ENCODE measurements at places on chromosomes 3 and 15.

DNA sequence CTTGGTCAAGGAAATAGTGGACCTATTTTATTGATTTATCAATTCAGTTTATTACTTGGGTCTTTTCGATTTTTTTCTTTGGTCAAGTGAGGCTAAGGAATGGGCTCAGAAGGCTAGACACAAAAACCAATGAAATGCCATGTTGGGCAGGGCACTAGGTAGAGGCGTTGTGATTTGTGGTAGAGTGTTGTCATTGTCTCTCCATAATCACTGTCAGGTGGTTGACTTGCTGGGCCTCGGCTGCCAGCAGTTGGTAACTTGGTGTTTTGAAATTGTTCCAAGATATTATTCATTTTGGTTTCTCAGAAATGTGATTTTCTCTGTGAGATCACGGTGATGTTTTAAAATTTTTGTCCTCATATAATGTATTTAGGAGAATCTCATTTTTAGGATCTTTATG is 173.6 kb downstream of the KLHL25 start:
- DNase-seq, result no peak

DNA sequence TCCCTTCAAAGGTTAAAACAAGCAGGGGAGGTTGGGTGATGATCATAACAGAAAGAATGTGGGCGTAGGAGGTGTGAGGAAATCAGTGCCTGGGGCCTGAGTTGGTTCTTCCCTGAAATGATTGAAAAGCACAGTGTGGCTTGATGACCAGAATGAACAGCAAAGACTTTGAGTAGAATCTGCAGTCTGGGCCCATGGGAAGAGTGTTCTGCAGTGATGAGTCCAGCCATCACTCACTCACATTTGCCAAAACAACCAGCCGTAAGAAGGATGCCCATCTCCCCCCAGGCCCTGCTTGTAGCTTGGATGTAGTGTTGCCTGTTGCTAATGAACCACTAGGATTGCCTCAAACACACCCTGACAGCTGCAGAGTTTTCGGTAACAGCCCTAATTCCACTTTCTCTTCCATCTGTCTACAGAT is 67.9 kb downstream of the VGLL3 start:
- no peak for DNase-seq

- DNase-seq, result no peak
Observed at GRCh38 chr15:61680260-61681037, 379.8 kb downstream of the VPS13C start.

DNA sequence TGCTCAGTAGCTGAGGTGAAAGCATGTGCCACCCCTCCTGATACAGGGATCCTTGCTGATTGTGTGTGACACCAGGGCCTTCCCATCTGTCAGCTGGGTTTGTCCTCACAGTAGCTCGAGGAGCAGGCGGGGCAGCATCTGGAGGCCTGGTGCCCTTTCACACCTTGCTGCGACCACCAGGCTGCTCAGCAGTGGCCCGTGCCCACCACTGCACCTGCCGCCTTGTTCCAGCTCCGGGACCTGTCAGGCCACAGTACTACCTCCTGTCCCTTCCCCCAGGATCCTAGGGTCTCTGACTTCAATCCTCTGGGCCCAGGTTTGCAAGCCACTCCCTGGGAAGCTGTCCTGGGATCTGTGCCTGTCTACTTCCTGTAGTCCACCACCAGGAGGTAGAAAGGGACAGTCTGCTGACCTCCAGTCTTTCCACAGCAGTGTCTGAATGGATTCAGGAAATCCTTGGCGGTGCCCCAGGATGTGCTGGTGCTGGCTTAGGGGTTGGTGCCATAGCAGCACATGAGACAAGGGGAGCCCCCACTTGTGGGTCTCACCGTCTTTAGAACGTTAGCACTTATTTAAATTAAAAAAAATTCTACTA is 27.5 kb downstream of the APBA2 start:
- no peak for DNase-seq

DNA sequence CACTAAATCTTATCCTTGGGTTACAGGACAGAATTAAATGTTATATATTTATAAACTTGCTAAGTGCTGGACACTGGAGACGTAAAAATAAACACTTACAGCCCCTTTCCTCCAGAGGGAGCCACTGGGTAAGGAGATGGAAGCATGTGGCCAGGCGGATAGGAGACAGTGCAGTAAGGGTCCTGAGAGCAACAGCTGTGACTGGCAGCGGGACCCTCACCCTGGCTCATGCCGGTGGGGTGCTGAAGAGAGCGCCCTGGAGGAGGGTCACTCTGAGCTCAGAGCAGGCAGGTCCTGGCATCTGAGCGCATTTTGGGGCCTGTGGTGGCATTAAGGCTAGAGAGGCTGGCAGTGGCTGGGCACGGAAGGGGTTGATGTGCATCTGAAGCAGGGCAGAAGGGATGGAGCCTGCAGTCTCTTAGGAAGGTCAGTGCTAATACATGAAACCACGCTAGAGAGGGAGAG is 16.0 kb downstream of the SEC61A1 start:
- no peak for DNase-seq

- DNase-seq, result no peak
Observed at GRCh38 chr15:55861115-55861514, 118.2 kb upstream of the PRTG start.

- DNase-seq, result no peak
Observed at GRCh38 chr15:70186152-70186551, 88.4 kb upstream of the TLE3 start.

GRCh38 chr15:80461356-80462095 is 57.3 kb downstream of the ARNT2 start:
- no peak for DNase-seq

DNA sequence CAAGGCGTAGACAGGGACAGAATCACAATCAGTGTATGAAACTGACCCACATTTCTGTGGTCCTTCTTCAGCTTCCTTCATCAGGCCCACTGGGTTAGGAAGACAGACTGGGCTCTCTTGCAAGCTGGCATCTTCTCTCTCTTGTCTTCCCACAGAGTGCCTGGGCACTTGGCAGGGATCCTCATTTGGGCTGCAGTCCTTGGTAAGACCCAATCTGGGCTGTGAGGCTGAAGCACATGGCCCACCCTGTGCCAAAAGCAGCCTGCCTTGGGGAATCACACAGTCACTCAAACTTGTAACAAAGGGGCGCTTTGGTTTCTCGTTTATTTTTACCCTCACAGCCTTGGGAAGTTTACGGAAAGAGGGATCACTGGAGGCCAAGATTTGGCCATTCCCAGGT is 8.2 kb upstream of the EPHB3 start:
- DNase-seq, result peak; percentile 63

- no peak for DNase-seq
Observed at GRCh38 chr3:37645517-37646380, 215.9 kb upstream of the CTDSPL start.

DNA sequence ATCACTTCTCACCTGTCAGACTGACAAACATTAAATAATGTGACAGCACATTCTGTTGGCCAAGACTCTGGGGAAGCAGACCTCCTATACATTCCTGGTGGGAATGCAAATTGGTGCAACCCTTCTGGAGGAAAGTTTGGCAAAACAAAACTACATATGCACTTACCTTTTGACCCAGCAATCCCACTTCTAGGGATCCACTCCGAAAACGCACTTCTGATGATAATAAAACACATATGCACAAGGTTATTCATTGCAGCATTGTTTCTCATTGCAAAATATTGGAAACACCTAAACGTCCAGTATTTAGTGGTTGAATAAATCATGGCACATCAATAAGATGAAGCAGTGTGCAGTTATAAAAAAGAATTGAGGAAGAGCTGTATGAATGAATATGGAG is 145.5 kb upstream of the ABHD17C start:
- no peak for DNase-seq

- no peak for DNase-seq
Observed at GRCh38 chr3:157089455-157090221, 70.3 kb downstream of the CCNL1 start.

DNA sequence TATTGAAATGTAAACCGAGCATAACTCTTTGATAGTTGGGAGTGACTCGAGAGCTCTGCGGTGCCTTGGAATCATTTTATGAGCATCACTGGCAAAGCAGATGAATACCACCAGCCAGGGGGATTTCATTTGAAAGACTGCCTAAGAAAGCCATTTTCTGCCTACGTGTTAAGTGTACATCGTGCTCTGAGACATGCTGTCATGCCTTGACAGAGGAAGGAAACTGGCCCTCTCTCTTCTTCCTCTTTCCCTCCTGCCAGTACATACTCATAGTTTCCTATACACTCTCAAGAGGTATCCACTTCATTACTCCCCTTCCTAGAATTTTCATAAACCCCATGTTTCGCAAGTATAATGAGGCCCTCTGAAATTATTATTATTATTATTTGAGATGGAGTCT is 8.8 kb downstream of the BCL2A1 start:
- DNase-seq, result no peak

DNA sequence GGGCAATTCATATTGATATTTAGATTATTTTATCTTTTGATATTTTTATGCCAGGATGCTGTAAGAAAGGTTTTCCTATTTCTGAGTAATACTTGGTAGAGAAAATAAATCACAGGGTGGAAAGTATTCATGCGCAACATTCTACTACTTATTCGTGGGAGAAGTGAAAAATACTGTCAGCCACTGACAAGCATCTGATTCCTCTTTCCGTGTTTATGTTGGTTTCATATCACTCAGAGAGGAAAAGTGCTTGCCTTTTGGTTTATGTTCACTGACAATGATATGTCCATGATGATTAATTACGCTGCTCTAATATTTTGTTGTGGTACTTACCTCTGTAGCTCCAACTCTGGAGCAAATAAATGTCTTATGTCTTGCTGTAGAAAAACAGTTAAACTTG is 429.4 kb downstream of the EDEM1 start:
- no peak for DNase-seq

DNA sequence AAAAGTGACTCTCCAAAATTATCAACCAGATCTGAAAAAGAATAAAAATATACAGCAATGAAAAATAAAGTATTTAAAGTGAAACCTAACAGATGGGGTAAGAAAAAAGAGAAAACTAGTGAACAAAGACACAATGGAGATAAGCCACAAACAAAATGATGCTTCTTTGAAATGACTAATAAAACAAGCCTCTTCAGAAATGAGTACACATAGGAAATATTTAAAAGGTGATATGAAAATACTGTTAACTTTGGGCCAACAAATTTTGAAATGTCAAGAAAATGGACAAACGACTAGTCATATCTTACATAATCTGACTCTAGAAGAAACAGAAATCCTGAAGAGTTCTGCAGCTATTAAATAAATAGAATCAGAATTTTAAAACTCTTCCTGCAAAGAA is 164.2 kb downstream of the ERC2 start:
- DNase-seq, result no peak

DNA sequence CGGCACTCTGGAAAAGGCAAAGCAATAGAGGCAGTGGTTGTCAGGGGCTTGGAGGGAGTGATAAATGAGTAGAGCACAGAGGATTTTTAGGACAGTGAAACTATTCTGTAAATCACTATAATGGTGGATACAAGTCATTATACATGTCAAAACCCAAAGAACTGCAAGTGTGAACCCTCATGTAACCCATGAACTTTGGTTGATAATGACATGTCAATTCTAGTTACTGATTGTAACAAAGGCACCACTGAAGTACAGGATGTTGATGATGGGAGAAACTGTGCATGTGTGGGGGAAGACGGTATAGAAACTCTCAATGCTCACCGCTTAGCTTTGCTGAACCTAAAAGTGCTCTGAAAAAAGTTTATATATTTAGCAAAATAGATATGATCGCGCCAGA is 36.0 kb downstream of the BTLA start:
- no peak for DNase-seq

Data from midbrain (tissue), 1 donor.